ENCODE measurements at places on chromosomes 16 and 17. TPM values are rescaled to one million over a fixed set of nuclear protein-coding genes. Genes with fewer than 3 reads are reported as not detected.

DNA sequence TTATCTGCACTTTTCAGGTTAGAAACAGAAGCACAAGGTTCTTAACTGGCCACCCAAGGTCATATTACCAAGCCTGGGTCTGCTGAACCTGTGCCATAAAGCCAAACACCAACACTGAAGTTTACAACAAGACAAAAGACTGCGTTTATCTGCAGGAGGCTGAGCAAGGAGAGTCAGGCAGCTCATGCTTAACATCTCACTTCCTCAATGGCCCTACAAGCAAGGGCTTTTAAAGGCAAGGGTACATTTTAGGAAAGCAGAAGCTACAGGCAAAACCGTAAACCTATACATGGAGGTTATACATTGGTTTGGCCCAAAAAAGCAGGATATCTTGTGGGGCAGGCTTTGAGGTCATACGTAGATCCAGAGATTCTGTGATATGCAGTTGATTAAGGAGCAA is 91.2 kb downstream of the GNAO1 start:
- DNase-seq = no peak

DNA sequence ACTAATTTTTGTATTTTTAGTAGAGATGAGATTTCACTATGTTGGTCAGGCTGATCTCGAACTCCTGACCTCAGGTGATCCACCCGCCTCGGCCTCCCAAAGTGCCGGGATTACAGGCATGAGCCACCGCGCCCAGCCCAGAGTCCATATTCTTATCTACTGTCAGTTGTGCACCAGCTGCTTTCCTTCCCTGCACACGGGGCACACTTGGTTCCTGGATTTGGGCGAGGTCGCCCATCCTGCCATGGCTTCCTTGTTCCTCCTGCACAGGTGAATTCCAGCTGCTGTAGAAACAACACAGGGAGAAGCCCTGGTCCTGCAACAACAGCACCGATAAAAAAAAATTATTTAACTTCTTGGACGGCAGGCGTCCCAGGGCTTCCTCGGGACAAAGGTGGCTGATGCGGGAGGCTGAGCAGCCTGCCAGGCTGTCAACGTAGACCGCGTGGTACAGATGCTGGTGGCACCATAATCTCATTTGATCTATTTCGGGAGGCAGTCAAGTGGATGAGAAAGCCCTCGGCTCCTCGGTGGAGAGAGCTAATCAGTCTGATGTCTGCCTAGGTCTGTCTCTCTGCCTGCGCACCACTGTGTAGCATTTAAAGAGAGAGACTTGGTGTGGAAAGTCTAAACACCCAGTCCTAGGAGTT is 19.1 kb downstream of the RGS9 start:
- no peak for DNase-seq

- peak; percentile 67 for DNase-seq
Observed at GRCh38 chr16:70778901-70779309, 22.1 kb downstream of the VAC14 start.

- no peak for DNase-seq
Observed at GRCh38 chr17:62827746-62828485, 19.8 kb upstream of the MARCHF10 start.

- DNase-seq = peak; percentile 80
Observed at GRCh38 chr16:19753815-19754643, 36.0 kb downstream of the IQCK start.

PSMC3IP gene
- 21.4 TPM for total RNA-seq

DNA sequence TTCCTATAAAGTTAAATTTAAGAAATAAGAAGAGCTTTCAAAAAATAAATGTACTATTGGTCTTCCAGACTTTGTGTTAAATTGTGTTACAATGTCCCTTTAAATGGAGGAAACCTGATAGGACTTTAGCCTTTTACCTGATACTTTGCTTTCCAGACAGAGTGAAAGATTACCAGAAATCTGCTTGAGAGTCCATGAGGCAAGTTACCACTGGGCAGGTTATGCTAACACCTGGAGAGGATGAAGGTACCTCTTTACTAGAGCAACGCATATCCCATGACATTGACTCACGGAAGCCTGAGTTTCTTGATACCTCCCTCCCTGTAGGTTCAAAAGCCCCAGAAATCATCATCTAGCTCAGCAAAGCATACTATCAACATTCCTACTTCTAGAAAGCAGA is 143.9 kb upstream of the C17orf78 start:
- DNase-seq = no peak

- no peak for DNase-seq
Observed at GRCh38 chr17:40607641-40608040, 40.0 kb downstream of the SMARCE1 start.

- DNase-seq = no peak
Observed at GRCh38 chr16:635573-636205, 416 bp downstream of the METTL26 start.

CDC6 gene
- 85.1 TPM for total RNA-seq

ADAMTS18 gene
- total RNA-seq = not detected

GRCh38 chr16:80526418-80527061 is 14.3 kb upstream of the DYNLRB2 start:
- DNase-seq = peak; percentile 63

DNA sequence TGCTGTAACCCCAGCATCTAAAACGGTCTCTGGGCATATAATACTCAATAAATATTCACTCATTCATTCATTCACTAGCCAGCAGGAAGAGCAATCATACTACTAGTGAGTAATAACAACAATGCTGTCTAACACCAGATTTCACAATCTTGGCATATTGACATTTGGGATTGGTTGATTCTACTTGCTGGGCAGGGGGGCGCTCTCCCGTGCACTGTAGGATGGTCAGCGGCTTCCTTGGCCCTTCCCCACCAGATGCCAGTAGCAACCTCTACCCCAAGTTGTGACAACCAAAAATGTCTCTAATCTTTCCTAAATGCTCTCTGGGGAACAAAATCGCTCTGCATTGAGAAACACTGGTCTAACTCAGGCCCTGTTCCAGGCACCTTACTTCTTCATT is 20.7 kb downstream of the WFDC1 start:
- no peak for DNase-seq

DNA sequence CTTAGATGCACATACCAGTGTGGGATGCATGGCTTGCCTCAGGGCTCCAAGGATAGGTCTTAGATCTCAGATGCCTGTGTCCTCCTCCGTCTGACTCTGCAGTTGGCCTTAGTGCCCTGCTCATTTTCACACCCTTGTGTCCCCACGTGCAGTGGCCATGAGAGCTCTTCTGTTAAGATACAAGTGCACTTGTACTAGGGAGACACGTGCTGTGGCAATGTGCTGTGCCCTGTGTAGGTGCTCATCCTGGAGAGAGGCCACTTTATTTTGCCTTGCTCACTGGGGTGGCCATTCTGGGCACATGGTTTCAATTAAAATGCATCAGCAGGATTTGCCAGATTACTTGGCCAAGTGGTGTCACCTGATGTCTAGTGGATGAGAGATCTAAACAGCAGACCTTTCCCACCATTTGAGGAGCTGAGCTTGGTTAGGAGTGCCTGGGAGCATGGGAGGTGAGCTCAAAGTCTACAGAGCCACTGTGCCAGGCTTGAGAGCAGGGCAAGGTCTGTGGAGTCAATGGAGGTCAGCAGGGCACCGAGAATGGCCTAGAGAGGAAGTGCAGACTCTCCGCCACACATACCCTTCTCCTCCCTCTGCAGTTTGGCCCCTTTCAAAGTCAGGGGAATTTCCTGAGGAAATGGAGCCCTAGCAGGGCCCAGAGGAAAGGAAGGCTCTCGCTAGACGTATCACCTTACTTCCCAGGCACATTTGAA is 25.2 kb upstream of the SMPD3 start:
- DNase-seq = no peak

DNA sequence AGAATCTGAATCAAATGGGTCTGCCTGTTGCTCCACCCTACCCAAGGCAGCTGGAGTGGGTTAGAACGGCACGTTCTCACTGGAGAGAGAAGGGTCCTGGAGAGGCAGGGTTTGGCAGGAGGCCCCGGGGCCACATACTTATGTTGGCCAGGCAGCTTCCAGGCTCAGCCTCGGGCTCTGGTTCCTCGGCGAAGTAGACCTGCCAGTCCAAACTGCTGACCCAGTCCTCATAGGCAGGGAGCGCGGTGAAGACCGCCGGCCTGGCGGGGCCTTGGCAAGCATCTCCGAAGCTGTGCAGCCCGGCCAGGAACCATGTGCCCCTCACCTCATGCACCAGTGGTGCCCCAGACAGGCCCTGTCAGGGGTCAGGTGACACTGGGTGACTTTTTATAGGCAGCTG is 4.8 kb downstream of the PRSS53 start:
- DNase-seq = no peak

DNA sequence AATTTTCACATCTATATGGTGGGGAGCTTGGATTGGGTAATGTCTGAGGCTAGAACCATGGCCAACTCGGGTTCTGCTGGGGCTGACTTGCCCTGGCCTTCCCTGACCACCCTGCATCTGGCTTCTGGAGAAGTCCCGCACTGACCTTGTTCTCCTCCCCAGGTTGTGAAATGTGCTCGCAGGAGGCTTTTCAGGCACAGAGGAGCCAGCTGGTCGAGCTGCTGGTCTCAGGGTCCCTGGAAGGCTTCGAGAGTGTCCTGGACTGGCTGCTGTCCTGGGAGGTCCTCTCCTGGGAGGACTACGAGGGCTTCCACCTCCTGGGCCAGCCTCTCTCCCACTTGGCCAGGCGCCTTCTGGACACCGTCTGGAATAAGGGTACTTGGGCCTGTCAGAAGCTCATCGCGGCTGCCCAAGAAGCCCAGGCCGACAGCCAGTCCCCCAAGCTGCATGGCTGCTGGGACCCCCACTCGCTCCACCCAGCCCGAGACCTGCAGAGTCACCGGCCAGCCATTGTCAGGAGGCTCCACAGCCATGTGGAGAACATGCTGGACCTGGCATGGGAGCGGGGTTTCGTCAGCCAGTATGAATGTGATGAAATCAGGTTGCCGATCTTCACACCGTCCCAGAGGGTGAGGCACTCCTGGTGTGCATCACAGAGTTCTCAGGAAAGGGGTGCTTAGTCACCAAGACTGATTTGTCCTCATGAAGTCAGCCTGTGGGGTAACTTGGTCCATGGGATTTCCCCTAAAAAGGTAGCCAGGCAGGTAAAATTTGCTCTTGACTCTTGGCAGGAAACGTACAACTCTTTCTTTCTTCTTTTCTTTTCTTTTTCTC is 6.1 kb downstream of the NOD2 start:
- peak; percentile 14 for DNase-seq

DNA sequence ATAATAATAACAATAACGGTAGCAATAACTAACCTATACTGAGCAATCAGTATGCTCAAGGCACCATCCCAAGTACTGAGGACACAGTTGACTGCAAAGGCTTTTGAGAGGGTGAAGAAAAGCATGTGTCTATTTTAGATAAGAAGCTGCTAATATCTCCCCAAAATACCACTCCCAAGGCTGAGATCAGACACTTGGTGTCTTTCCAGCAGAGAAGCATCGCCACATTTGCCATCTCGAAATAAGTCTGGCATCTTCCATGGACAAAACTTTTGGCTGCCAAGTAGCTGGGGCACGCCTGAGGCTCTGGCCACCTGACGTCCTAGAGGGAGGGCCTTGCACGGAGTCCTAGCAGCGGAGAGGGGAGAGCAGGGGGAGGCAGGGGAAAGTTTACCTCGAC is 39.0 kb downstream of the ZNF423 start:
- DNase-seq = no peak

GRCh38 chr16:30748634-30749445 is 615 bp downstream of the PHKG2 start:
- peak; percentile 28 for DNase-seq

KRTAP4-4 gene
- not detected for total RNA-seq

All from A172 (cell line).